ENCODE measurements at places on chromosomes 3 and 15.

DNA sequence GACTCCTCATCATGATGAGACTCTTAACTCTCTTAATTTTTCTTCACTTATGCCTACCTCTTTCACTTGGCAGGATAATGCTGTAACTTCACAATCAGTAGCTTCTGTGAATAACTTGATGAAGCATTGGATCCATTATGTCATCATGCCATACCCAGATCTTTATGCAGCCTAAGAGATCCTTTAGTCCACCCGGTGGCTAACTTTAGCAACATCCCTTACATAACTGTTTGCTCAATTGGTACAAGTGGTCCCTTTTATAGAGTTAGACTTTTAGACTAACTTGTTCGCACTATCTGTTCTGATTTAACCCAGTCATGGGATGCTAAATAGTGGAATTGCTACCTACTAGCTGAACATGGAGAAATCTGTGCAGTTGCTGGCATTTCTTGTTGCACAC, 184.5 kb downstream of the USP13 start:
- no peak for DNase-seq

GRCh38 chr3:19888428-19889152, 45.4 kb downstream of the EFHB start:
- DNase-seq: no peak

DNA sequence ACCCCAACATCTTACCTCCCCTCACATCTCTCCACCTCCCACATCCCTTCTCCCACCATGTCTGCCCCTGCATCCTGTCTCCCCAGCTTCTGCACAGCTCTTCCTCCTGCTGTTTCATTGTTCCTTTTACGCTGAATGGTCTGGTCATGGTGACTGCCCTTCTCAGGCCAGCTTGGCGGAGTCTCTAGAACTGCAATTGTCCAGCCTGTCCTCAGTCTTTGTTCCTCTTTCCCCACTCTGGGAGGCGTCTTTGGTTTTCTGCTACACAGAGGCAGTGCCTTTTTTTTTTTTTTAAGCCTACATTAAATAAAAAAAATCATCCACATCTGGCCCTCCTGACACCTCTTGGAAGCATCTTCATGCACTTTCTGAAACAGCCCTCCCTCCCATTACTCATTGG, 49.1 kb upstream of the SEC22A start:
- no peak for DNase-seq

GRCh38 chr3:160018959-160019358, 30.3 kb downstream of the IL12A start:
- DNase-seq: no peak

DNA sequence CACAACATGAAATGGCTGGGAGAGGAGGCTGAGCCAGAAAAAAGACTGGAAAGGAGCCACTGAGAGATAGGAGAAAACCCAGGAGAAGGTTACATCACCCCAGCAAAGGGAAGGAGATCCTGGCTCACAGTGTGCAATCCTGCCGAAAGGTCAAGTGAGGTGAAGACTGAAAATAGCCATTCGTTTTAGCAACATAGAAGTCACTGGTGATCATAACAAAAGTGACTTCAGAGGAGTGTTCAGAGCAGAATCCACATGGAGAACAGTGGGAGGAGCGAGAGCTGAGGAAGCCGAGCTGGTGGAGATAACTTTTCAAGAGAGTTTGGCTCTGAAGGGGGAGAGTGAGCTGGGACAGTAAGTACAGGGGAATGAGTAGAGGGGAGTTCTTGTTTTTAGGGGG, 5.4 kb upstream of the HEG1 start:
- DNase-seq: no peak

DNA sequence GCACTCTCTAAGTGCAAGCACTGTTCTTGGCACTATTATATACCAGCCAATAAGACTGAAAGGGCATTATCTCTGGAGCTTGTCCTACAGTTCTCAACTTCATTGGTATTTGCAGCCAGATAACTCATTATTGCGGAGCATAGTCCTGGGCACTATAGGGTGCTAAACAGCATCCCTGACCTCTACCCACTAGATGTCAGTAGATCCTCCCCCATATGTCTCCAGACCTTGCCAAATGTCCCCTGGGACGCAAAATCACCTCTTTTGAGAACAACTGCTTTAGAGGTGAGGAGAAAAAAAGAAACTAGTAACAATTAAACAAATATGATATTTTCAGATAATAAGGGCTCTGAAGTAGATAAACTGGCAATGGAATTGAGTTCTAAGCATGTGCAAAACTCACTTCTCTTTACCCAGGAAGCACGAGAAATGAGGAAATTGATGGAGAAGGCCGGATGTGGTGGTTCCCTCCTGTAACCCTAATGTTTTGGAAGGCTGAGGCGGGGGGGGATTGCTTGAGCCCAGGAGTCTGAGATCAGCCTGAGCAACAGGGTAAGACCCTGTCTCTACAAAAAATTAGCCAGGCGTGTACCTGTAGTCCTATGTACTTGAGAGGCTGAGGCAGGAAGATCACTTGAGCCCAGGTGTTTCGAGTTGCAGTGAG, 61.4 kb downstream of the FRMD4B start:
- DNase-seq: no peak

GRCh38 chr3:3594986-3595385, 204.2 kb upstream of the LRRN1 start:
- DNase-seq: no peak

GRCh38 chr15:48532946-48533345, 112.6 kb downstream of the FBN1 start:
- no peak for DNase-seq

DNA sequence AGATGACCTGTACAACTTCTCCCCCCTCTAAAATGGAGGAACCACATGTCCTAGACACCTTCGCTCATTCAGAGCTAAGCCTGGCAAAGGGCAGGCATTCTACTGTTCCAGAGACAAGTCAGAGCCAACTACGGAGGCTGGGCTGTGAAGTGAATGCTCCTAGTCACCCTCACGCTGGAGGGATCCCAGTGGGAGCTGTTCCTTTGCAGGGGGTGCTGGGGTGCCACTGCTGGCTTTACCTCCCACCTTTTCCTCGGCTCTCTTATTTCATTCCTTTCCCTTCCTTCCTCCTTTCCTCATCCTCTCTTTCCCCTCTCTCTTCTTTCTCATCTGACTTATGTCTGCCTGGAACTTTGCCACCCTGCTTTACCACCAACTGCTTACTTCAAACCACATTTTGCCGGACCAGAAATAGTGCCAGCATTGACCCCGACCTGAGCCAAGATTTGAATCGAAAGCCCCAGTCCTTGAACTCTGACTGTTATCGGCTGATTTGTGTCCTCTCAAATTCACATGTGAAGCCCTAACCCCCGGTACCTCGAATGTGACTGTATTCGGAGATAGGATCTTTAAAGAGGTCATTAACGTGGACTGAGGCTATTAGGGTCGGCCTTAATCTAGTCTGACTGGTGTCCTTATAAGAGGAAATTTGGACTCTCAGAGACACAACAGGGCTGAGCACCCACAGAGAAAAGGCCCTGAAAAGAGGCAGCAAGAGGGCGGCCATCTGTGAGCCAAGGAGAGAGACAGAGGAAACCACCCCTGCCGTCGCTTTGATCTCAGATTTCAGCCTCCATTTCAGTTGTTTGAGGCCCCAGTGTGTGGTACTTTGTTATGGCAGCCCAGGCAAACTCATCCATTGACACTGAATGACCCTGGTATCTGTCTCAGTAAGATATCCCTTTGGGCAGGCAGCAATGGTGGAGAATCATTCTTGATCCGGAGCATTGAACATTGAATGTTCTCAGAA, 31.3 kb upstream of the TBC1D21 start:
- DNase-seq: no peak

- DNase-seq: no peak
Observed at GRCh38 chr3:14360123-14360881, 42.1 kb upstream of the SLC6A6 start.

- DNase-seq: no peak
Observed at GRCh38 chr3:172305552-172305951, 142.7 kb downstream of the GHSR start.

DNA sequence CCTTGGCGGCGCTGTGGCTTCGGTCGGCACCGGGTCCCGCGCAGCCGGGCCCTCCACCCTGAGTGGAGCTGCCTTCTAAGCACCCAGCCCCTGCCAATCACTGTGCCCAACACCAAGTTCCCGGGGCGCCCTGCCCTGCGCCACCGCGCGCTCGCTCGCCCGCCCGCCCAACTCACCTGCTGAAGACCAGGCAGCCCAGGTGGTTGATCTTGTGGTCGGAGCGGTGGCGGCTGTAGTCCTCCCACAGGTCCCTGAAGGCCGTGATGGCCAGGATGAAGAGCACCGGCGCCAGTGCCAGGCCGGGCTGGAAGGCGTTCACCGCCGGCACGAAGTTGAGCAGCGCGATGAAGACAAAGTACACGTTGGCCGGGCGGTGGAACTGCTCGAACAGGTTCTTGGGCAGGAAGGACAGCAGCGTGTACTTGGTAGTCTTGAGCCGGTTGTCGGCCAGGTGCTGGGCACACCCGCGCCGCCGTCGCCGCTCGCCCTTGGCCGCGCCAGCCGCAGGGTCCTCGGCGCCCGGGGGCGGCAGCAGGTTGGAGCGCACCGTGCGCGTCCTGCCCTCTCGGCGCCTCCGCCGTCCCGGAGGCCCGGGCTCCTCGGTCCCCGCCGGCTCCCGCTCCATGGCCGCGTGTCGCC, 536 bp downstream of the ATP10A start:
- DNase-seq: no peak

- DNase-seq: no peak
Observed at GRCh38 chr3:72313308-72313707, 528.4 kb upstream of the PROK2 start.

- no peak for DNase-seq
Observed at GRCh38 chr3:187072511-187072910, 66.8 kb downstream of the RPL39L start.

GRCh38 chr3:39176025-39176714, 16.2 kb downstream of the XIRP1 start:
- no peak for DNase-seq

DNA sequence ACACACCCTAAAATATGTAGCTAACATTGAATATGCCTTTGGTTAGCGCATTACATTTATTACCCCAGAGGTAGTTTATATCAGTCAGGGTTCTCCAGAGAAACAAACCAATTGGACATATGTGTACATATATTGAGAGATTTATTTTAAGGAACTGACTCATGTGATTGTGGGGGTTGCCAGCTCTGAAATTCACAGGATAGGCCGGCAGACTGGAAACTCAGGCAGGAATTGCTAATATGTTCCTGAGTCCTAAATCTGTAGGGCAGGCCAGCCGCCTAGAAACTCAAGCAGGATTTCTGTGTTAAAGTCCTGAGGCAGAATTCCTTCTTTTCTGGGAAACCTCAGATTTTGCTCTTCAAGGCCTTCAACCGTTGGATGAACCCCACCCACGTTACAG, 189.7 kb downstream of the CDIN1 start:
- no peak for DNase-seq

- DNase-seq: no peak
Observed at GRCh38 chr3:153052096-153052460, 109.9 kb upstream of the RAP2B start.

DNA sequence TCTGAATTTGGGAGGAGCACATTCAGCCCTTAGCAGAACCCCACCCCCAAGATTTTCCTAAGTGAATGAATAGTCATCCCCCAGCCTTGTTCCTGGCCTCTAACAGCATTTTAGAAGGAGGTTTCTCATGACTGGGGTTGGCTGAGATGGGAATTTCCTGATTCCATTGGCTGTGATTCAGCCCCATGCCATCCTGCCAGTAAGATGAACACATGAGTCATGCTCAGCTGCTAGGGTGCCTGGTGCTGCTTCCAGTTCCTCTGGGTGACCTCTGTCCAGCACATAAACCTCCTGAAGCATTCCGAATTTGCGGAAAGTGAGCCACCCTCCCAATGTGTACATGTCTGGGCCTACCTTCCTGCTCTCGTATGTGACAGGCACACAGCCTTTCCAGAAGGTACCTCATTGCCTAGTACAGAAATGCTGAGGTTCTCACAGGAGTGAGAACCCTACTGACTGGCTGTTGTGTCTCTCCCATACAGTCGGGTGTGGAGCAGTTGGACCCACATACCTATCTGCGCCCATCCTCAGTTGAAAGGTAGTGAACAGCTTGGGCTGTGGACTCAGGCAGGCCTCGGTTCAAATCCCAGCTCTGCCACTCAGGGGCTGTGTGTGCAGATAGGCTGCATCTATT, 91.7 kb downstream of the APBA2 start:
- no peak for DNase-seq

DNA sequence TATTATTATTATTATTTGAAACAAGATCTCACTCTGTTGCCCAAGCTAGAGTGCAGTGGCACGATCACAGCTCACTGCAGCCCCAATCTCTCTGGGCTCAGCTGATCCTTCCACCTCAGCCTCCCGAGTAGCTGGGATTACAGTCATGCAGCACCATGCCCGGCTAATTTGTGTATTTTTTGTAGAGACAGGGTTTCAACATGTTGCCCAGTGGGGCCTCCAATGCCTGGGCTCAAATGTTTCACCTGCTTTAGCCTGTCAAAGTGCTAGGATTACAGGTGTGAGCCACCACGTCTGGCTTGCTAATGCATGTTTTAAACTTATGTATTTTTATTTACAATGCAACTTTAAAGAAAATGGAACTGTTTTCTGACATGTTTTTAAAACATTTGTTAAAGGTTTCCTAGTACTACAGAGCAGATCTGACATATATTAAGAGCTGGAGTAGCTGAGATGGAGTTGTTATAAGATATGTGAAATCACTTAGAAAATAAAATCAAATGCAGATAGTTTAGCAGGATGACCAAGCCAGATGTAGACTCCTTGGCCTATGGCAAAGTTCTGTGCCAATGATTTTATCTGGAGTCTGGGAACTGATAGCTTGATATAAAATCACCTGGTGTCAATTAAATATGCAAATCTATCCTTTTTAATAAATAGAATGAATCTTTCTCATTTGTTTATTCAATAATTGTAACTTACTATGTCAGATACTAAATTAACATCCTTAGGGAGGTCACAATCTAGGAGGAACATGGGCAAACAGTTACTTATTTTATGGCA, 310.1 kb upstream of the NAALADL2 start:
- no peak for DNase-seq

DNA sequence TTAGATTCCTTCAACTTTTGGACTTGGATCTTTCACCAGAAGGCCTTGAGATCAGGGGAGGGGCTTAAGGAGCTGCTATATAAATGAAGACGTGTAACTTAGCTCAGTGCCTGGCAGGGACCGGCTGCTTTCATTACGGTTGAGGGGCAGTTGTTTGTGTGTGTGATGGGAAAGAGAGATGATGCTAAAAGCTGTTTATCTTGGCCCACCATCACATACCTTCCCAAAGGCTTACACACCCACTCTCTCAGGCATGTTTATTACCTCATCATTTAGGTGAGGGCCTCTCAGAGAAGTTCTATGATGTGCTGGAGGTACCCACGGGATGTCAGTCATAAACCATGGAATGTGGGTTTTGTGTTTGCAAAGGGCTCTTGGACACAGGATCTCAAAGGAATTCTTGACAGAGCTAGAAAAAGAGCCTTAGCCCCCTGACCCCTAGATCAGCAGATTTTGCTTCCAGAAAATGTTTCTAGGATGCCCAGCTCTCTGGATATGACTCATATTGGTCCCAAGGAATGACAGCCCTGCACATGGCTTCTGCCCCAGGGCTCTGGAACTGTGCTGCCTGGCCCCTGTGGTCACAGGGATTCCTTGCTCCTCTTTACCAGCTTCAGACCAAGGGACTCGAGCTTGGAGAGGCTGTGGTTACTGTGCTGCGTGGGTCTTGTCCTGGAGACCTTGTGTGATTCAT, 15.9 kb upstream of the SMAD3 start:
- DNase-seq: no peak
